Stomach (tissue), 19 donors: ENCODE measurements at places on chromosomes 7 and 10.
A peak's percentile ranks its signal among the peaks of the same experiment; 100 is the strongest.

- H3K4me1 ChIP-seq = no peaks in the 10 kb centered on the region
- DNase-seq = no peak
- no peak overlapping the region for H3K4me3 ChIP-seq
- H3K27me3 ChIP-seq = no peaks in the 10 kb centered on the region
Measured at GRCh38 chr7:88072715-88073055, 138.6 kb downstream of the ADAM22 start.

DNA sequence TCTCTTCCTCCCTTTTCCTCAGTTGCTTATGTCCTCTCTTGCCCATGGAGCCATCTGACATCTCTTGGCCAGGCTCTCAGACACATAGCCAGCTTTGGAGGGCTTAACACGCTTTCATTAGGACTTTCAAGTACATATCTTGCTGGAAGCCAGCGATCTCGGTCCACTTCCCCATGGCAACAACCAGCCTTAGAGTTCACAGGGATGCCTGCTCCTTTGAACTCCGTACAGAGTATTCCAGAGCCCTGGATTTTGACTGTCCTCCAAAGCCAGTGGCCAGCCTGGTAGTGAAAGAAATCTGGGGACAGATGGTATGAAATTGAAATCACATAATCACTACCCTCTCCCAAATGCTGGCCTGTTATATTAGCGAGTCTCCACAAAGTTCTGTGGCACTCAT is 370.5 kb upstream of the NPVF start:
- no peak overlapping the region for H3K27ac ChIP-seq
- H3K4me3 ChIP-seq = no peak overlapping the region
- no peak for DNase-seq
- H3K4me1 ChIP-seq = no peaks in the 10 kb centered on the region
- H3K36me3 ChIP-seq = no peaks in the 10 kb centered on the region

DNA sequence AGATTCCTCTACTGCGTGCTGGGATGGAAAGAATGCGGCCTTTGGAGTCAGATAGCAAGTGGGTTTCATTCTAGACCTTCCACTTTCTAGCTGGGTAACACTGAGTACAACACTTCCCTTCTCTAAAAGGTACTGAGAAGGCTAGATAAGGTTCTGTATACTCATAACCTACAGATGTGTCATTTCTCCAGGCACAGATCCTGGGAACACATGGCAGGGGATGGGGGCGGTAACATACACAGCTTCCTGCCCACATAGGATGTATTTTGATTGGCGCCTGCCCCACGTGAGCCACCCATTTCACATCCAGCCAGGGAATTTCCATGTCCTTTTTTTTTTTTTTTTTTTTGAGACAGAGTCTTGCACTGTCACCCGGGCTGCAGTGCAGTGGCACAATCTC is 31.8 kb downstream of the KLRG2 start:
- peaks cover 5% of the 10 kb centered on the region for H3K4me1 ChIP-seq
- H3K36me3 ChIP-seq = no peaks in the 10 kb centered on the region
- DNase-seq = no peak
- H3K27ac ChIP-seq = no peak overlapping the region
- no peak overlapping the region for H3K4me3 ChIP-seq

DNA sequence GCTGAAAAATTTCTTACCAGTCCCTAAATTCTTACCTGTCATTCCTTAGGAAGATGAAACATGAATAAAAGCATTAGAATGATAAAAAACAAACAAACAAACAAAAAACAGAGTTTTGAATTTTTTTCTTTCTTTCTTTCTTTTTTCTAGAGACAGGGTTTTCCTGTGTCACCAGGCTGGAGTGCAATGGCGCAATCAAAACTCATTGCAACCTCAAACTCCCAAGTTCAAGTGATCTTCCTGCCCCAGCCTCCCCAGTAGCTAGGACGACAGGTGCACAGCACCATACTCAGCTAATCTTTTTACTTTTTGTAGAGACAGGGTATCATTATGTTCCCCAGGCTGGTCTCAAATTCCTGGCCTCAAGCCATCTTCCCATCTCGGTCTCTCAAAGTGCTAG is 26.5 kb downstream of the NT5C2 start:
- no peak for DNase-seq
- H3K4me1 ChIP-seq = no peaks in the 10 kb centered on the region
- no peak overlapping the region for H3K4me3 ChIP-seq
- H3K27me3 ChIP-seq = no peaks in the 10 kb centered on the region
- H3K27ac ChIP-seq = no peak overlapping the region

GRCh38 chr10:46253076-46254006 is 33.5 kb upstream of the ANTXRL start:
- no peaks in the 10 kb centered on the region for H3K4me1 ChIP-seq
- H3K36me3 ChIP-seq = no peaks in the 10 kb centered on the region
- H3K27me3 ChIP-seq = no peaks in the 10 kb centered on the region
- no peak for DNase-seq
- no peak overlapping the region for H3K27ac ChIP-seq
- no peak overlapping the region for H3K4me3 ChIP-seq

DNA sequence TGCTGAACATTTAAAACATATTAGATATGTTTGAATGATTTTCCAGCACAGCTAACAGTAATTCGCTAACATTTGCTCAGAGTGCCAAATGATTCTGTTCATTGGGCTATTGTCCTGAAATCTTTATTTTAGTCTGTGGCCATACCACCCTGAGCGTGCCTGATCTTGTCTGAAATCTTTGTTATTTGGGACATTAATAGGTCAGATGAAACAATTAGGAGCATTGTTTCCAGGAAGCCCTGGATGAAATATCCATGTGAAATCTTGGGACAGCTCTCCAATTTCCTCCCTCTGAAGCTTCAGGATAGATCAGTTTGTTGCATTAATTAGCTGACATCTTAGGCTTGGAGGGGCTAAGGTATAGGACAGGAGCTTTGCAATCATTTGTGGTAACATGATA is 512.0 kb downstream of the KIF20B start:
- H3K4me1 ChIP-seq = no peaks in the 10 kb centered on the region
- H3K36me3 ChIP-seq = no peaks in the 10 kb centered on the region
- DNase-seq = no peak
- H3K27me3 ChIP-seq = no peaks in the 10 kb centered on the region
- no peak overlapping the region for H3K4me3 ChIP-seq

DNA sequence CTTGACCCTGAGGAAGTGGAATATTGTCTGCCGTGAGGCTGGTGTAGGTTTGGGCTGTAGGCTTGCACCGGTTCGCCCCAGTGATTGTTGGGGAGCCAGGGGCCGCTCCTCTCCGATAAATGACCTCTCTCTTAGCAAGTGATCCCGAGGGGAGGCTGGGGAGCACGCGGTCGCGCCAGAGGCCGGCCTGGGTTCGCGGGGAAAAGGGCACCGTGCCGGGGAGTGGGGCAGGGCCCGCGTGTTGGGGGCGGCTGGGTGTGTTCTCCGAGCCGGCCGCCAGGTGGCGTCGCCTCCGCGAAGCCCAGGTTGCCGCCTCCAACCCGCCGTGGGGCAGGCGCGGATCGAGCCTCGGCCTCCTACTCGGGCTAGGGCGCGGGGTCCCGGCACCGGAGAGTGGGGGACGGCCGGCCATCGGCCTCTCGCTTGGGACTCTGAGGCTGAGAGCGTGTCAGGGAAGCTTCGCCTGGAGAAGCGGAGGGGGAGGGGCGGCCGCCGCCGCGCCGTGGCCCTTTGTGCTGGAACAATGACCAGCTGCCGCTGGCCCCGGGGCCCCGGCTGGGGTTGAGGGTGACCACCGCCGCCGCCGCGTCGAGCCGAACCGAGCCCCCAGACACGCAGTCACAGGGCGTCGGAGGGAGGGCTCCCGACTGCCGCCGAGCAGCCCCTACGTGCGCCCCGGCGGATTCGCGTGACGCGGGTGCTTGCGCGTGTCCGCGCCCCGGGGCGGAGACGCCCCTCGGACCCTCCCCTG is 442 bp upstream of the LZTS2 start:
- peaks cover 60% of the 10 kb centered on the region for H3K4me1 ChIP-seq
- H3K4me3 ChIP-seq = peak overlapping the region; percentile 89
- H3K27me3 ChIP-seq = no peaks in the 10 kb centered on the region
- peak; percentile 95 for DNase-seq

- peaks cover 35% of the 10 kb centered on the region for H3K36me3 ChIP-seq
- no peaks in the 10 kb centered on the region for H3K27me3 ChIP-seq
- H3K27ac ChIP-seq = no peak overlapping the region
- H3K4me1 ChIP-seq = no peaks in the 10 kb centered on the region
- no peak overlapping the region for H3K4me3 ChIP-seq
- no peak for DNase-seq
Measured at GRCh38 chr7:1892011-1892965, 222.2 kb downstream of the ELFN1 start.

GRCh38 chr7:298375-298702 is 8.4 kb downstream of the FOXL3 start:
- no peak for DNase-seq
- H3K27me3 ChIP-seq = peaks cover 42% of the 10 kb centered on the region
- H3K4me1 ChIP-seq = no peaks in the 10 kb centered on the region
- H3K4me3 ChIP-seq = no peak overlapping the region

DNA sequence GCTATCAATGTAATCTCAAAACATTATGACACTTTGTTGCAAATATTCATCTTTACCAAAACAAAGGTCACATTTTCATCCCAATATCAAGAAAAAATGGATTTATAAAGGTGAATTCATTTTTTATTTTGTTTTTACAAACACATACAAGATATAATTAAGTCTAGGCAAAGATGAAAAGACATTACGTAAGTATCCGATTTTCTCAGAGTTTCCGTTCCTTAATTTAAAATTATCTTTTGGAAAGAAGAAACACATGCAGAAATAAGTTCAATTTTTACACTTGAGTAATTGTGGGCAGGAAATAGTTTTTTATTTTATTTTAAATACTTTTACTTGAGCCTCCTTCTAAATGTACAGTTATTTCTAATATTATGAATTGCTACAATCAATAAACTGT is 24.6 kb downstream of the RTKN2 start:
- H3K27me3 ChIP-seq = no peaks in the 10 kb centered on the region
- DNase-seq = no peak
- H3K36me3 ChIP-seq = no peaks in the 10 kb centered on the region
- no peaks in the 10 kb centered on the region for H3K4me1 ChIP-seq
- H3K4me3 ChIP-seq = no peak overlapping the region
- H3K27ac ChIP-seq = no peak overlapping the region

- no peaks in the 10 kb centered on the region for H3K36me3 ChIP-seq
- no peak overlapping the region for H3K27ac ChIP-seq
- H3K4me3 ChIP-seq = no peak overlapping the region
- peaks cover 18% of the 10 kb centered on the region for H3K27me3 ChIP-seq
Measured at GRCh38 chr10:72082856-72083789, 5.2 kb downstream of the SPOCK2 start.

DNA sequence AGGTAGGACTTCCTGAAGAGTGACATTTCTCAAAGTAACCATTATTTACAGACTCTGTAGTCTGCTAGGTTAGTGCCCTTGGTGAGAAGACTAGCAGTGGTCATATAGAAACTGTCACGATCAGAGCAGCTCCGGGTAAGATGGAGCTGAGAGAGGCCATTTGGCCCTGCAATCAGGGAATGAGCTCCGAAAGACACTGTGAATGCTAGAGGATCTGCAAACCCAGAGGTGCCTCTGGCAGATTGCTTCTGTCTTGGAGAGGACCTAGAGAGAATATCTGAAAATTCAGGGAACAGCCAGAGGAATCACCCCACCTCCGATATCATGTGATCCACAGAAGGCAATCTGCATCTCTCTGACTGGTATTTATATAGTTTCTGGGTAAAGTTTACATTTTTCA is 246.9 kb upstream of the KMT2E start:
- H3K27me3 ChIP-seq = no peaks in the 10 kb centered on the region
- no peaks in the 10 kb centered on the region for H3K4me1 ChIP-seq
- DNase-seq = no peak
- H3K36me3 ChIP-seq = no peaks in the 10 kb centered on the region
